CMK (cell line): ENCODE measurements at places on chromosomes 11 and 22.

GRCh38 chr11:38130514-38130913 lies 1532.5 kb upstream of the RAG2 start:
- DNase-seq: no peak

DNA sequence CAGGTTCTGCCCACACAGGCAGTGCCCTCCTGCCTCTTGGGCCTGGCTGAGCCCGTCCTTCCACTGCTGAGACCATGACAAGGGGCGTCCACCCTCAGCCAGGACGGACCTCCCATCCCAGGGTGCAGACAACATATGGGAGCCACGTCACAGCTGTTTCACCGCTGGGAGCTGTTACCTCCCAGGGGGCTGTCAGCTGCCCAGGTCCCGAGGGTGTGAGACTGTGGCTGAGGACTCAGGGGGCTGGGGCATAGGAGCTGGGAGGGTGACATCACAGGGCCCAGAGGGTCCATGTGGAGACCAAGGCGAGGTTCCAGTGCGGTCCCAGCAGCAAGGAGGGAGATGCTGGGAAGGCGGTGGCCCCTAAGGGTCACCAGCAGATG lies 17.9 kb upstream of the CTSD start:
- no peak for DNase-seq

- DNase-seq: no peak
These were observed 29.4 kb upstream of the RAG2 start for GRCh38 chr11:36627471-36627870.

GRCh38 chr22:30425616-30426387 lies at the start of gene MTFP1:
MTFP1 (plus strand) TSS chr22:30425768; CDS start chr22:30425880, 112 bp downstream.
- no peak for DNase-seq

- no peak for DNase-seq
These were observed 12.3 kb downstream of the EHD1 start for GRCh38 chr11:64866173-64866491.

GRCh38 chr11:72740060-72740424 lies 12.2 kb downstream of the ARAP1 start:
- no peak for DNase-seq

GRCh38 chr11:37951996-37952395 lies 1354.0 kb upstream of the RAG2 start:
- DNase-seq: no peak

DNA sequence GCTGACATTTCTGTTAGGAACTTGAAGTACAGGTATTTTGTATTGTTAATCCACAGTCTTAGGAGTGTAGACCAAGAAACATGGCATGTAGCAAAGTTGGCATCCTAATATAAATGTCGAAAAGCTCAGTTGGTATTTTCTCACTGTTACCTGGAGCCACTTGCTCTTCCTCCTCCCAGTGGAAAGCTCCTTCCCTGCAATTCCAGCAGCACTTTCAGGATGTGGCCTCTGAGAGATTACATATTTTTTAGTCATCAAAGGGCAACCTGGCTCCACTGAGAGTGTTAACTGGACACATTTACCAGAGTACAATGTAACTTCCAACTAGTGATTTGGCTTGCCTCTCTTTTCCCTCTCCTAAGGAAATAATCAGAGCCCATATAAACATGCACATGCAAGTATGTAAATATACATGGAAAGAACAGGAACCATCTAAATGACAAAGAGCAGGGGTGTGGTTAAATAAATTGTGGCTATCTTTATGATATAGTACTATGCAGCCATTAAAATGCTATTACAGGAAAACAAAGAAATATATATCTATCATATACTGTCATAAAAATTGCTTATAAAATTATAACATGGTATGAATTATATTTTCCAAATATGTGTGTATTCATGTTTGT lies 14.3 kb upstream of the EED start:
- DNase-seq: no peak

GRCh38 chr11:104704888-104705287 lies 193.4 kb downstream of the CASP12 start:
- no peak for DNase-seq

GRCh38 chr11:101666916-101667315 lies 83.1 kb upstream of the TRPC6 start:
- no peak for DNase-seq

DNA sequence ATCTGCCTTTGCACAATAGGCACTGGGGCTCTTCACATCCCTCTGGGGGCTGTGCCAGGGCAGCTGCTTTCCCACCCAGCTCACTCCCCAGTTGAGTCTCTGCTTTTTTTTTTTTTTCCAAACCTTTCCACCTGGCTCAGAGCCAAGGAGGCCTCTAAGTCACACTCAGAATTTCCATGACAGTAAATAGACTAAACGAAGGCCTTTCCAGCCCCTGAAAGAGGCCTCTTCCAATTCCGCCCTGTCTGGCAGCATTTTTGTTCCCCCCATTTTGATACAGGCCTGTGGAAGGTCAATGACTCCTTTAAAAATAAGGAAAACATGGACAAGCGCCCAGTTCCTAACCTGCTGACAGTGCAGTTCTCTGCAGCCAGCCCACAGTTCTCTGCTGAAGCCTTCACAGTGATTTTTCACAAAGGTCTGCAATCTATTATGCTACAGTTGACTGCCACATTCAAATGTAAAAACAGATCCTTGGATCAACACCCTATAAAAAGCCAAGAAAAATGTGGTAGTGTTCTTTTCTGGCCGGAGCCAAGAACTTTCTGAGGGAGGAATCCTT lies 107.5 kb upstream of the SESN3 start:
- no peak for DNase-seq

DNA sequence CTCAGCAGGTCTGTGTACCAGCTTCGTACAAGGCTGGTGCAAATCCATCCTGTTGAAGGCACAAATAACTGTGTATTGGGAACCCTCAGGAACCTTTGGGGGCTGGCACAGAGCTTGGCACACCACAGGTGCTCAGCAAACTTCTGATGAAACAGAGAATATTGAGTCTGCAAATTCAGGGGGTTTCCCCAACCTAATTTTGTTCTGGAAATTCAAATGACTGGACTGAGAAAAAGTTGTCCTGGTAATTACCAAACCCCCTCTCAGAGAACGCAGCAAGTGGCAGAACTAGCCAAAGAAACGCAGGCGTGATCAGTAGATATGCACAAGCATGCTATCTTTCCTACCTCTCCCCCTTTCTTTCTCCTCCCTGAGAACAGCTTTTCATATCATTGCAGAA lies 47.6 kb downstream of the LIF start:
- no peak for DNase-seq

DNA sequence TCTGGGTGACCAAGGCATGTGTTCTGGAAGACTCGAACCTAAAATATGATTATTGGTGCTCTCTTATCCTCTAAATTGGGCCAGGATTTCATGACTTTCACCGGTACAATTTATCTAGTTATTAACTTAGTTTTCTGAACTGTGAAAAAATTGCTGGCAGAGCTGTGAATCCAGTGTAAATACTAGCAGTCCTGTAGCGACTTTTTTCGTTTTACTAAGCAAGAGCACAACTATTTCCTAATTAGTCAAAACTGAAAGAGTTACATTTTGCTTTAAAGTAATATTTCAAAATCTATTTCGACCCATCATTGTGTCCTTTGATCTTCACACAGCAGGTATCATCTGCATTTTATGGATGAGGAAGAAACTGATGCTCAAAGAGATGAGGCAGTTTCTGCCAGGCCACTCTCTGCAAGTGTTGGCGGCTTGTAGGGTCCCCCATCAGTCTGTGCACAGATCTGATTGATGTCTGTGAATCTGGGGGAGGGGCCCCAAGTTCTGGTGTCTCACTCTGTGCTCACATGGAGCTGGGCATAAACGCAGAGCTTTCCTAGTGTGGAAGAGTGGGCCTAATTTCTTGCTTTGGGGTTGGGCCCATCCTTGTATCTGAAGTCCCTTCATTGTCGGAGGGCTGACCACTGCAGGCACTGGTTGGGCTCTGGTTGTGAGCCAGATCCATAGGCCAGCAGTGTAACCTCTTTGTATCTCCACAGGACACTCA lies 1.4 kb upstream of the TRMT2A start:
- no peak for DNase-seq

GRCh38 chr22:23065069-23065451 lies 5.3 kb upstream of the GNAZ start:
- DNase-seq: no peak

DNA sequence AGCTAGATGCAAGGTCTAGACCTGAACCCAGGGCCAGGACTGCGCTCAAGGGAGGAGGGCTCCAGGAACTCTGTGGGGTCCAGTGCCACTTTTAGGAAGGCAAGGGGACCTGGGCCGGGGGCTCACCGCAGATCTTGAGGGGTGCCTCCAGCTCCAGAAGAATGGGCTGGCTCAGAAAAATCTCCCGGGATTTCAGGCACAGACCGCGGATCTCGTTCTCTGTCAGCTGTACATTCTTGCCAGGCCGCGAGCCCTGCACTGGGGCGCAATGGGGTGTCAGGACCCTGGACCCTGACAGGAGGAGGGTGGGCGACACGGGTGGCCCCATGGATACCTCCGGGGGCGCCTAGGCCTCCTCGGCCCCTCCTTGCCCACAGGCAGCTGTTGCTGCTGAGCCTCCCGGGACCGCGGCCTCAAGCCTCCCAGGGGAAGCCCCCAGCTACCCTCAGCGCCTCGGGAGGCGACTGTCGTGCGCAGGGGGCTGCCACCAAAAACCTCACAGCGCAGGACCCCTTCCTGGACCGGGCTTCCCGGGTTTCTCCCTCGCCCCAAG lies 640 bp downstream of the PPP1CA start:
- no peak for DNase-seq

GRCh38 chr11:128519338-128519737 lies 68.0 kb downstream of the ETS1 start:
- no peak for DNase-seq

DNA sequence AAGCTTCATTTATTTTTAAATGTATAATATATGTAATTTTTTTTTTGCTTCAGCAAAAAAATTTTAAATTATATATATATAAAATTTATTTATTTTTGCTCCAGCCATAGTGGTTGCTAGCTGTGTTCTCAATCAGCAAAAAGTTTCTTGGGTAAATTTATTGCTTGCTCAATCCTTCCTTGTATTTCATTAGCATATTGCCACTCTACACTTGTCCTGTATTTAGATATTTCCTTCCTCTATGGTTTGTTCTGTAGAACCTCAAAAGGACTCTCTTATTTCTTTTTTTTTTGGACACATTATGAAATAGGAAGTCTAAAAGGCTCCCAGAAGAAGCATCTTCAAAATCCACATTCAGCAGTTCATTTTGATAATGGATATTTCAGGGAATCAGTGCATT lies 2.3 kb downstream of the PTPRJ start:
- no peak for DNase-seq

DNA sequence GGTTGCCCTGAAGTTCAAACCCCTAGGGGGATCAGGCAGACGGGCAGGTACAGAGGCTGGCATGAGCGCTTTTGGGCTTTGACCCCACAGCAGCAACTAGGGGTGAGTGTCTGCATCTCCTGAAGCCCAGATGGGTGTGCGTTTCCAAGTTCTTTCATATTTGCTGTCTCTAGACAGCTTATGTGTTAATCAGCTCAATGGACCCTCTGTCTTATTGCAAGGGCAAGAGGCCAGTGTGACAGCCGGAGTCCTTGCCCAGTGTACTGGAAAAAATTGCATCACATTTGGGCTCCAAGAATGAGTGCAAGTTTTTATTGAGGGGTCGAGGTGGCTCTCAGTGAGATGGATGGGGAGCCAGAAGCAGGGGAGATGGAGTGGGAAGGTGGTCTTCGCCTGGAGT lies 1863.7 kb upstream of the RAG2 start:
- DNase-seq: no peak

DNA sequence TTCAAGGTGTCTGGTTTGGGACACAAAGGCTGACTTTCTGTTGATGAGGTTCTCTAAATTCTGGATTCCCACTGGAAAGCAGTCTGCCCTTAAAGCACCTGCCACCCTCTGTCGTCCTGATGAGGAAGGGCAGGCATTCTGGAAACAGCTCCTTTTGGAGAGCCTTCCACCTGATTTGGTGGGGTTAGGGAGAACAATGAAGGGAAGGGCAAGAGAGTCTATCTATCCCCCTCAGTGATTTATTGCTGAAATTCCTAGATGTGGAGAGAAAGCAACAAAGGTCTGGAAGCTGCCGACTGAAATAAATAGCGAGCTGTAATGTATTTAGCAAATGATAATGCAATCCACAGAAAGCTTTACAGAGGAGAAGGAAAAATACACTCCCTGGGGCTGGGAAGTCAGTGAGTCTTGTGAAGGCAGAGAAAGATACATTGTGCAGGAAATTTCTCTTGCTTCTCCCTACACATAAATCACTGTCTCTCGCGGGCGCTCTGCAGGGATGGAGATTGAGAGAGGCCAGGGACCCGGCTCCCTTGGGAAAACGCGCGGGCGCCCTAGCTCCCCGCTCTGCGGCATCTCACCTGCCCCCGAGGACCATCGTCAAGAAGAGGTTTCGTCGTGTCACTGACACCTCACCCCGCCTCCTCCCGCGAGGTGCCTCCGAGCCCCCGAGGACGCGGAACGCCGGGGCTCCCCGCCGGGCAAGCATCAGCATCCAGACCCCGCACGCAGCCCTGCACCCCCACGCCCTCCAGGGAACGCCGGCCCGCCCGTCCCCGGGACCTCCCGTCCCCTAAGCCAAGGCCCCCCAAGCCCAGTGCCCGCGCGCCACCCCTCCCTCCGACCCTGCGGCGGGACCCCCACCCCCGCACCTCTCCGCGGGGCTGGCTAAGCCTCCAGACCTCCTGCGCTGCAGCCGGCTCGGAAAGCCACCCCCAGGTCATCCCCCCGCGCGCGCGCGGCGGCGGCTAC lies 673 bp downstream of the CDON start:
- no peak for DNase-seq

- no peak for DNase-seq
These were observed 155.2 kb downstream of the TRIM29 start for GRCh38 chr11:119982517-119983239.

DNA sequence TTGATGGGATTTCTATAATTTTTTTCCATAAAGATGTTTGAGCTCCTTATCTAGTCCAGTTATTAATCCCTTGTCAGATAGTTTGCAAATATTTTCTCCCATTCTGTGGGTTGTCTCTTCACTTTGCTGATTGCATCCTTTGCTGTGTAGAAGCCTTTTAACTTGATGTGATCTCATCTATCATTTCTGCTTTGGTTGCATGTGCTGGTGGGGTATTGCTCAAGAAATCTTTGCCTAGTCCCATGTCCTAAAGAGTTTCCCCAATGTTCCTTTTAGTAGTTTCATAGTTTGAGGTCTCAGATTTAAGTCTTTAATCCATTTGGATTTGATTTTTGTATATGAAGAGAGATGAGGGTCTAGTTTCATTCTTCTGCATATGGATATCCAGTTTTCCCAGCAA lies 1.7 kb upstream of the IL2RB start:
- DNase-seq: no peak
